Activated T-helper 2 cell treated with anti-CD3 and anti-CD28 coated beads, Interferon-gamma antibody, Interleukin-2, Interleukin-4, amounts not matched to agents 10 μg/mL and 5 μg/mL and 100 μg/mL, durations not matched to agents 14 hours and 24 hours and 36 hours (primary cell): ENCODE measurements at places on chromosomes 13 and 19.
A peak's percentile ranks its signal among the peaks of the same experiment; 100 is the strongest.

DNA sequence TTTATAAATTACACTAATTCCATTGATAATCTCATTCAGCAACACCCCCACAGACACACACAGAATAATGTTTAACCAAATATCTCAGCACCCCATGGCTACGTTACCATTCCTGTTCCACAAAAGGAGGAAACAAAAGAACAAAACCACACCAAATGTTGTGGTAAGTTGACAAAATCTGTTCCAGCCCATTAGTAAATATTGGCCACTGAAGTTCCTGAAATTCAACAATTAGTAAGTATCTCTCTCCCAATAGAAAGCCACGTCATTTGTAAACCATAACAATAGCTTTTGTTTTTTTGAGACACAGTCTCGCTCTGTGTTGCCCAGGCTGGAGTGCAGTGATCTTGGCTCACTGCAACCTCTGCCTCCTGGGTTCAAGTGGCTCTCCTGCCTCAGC, 2.3 kb upstream of the FCAR start:
- DNase-seq, result no peak

DNA sequence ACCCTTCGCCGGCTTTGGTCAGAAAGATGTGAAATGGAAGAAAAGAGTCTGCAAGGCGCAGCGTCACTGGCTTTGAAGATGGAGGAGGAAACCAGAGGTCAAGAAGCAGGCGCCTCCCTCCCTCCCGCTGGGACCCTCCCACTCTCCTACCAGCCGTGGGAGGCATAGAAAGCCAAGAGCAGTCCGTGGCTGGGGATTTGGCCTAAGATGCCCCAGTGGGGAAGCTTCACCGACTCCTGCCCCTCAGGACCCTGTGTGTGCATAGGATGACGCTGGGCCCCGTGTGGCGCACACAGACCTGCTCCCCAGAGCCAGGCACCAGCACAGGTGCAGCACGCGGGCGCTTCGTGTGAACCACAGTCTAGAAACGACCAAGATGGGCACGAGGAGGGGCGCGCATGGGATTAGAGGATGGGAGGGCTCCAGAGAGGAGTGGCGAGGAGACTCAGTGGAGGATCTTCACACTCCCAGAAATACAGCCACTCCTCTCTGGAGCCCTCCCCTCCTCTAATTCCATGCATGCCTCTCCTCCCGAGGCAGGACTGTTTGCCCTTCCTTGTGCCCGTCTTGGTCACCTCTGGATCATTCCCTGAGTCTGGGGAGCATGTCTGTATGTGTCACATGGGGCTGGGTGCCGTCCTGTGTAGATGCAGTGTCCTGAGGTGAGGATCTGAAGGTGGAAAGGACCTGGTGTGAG, 194.3 kb downstream of the TEX29 start:
- no peak for DNase-seq

GRCh38 chr19:12840091-12841079, 2.1 kb downstream of the MAST1 start:
- peak; percentile 62 for DNase-seq

DNA sequence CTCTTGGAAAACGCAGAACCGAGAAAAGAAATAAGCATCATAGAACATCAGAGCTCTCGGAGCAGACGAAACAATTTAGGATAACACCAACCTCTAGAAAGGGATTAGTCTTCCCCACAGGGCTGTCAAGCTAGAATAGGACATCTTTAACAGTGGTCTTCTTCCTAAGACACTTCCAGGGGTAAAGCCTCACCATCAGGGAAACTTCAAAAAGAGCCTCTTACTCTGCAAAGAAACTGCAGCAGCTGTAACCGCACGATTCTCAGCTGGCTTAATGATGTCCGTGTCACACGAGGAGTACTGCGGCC, 642 bp downstream of the ZNF571 start:
- DNase-seq, result no peak

DNA sequence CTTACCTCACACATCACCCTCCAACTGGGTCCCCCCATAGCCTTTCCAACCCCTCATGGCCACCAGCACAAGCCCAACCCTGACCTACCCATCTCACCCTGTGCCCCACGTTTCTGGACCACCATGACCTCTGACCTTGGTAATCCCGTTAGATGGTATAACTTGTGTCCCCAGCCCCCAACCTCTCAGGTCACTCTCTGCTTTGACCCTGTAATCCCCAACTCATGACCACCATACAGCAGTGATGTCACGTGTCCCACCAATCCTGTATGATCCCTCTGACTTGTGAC, 8.5 kb downstream of the KLC3 start:
- no peak for DNase-seq

DNA sequence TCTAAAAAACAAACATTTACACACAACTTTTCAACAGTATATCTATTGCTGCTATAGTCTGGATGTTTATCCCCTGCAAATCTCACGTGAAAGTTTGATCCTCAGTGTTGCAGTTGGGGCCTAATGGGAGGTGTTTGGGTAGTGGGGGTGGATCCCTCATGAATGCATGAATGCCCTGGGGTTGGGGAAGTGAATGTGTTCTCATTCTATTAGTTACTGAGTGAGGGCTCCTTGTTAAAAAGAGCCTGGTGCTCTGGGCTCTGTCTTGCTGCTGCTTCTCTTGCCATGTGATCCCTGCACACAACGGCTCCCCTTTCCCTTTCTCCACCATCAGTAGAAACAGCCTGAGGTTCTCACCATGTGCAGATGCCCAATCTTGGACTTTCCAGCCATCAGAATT, 242.7 kb upstream of the HTR2A start:
- DNase-seq, result no peak

DNA sequence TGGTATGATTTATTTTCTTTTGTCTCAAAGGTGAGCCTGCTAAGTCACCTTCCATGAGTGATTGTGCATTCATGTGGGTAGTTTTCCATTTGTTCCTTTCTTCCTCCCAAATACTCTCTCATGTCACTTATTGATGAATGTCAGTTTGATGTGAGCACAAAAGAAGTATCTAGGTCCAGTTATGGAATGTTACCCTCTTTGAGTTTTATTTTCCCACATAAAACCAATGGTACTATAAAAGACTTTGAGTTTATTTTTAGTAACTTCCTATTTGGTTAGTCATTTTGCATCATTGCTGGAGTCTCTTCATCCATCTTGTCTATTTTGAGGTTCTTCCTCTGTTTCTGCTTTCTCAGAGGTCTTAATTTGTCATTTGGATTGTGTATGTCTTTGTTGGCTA, 321.3 kb downstream of the GPC6 start:
- no peak for DNase-seq

- DNase-seq, result no peak
These were observed 9.3 kb downstream of the ZNF415 start for GRCh38 chr19:53123400-53123799.

DNA sequence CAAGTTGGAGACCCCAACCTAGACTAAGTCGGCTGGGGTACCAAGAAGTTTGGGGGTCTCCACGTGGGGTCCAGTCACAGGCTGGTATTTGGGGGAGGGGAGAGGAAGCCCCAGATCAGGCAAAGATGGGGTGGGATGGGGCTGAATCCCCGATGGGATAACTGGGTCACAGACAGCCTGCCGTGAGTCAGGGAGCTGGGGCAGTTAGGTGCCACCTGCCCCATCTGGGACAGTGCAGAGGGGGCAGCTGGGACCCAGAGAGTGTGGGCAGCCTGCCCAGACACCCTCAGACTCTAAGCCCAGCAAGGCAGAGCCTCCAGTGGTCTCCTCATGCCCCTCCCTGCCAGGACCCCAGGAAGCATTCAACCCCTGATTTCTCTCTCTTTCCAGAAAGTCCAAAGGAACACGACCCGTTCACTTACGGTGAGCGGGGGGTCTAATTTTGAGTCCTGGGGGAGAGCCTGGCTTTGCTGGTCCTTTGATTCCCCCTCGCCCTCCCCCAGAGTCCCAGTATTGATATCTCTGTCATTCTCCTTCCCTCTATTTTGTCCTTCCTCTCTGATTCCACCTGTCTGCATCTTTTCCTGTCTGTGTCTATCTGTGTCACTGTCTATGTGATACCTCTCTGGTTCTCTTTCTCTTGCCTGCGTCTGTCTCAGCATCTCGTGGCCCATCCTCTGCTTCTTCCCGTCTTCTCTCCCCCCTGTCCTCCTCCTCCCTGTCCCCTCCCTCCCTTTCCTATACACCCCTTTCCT, 1.8 kb downstream of the FXYD1 start:
- DNase-seq, result no peak

- DNase-seq, result no peak
These were observed 50.0 kb downstream of the FRY start for GRCh38 chr13:32081591-32081990.

DNA sequence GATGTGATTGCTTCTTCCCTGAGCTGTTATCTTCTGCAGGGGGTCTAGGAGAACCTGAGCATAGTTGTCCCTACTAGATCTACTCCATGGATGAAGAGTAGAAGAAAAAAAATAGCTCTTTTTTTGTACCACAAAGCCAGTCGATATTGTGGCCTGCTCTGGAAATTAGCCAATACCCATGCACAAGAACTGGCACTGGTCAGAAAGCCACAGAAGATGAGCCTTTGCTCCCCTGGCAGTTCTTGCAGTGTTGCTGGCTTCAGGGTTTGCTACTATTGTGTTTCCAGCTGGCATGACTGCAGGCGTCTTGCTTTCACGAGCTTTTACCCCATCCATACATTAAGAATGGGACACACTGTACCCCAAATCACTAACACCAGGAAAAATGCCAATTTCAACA, 547.7 kb upstream of the KLF12 start:
- DNase-seq, result no peak

- peak; percentile 89 for DNase-seq
These were observed at the start of gene ZNF784 for GRCh38 chr19:55624109-55625003. TSS of gene ZNF784 (minus strand) at chr19:55624566. CDS start at chr19:55624561, 5 bp downstream.

- no peak for DNase-seq
These were observed 2412.4 kb downstream of the PCDH9 start for GRCh38 chr13:64817691-64818090.

- DNase-seq, result no peak
These were observed 15.3 kb downstream of the SYDE1 start for GRCh38 chr19:15122331-15123030.

- no peak for DNase-seq
These were observed 1.9 kb downstream of the MKNK2 start for GRCh38 chr19:2048959-2049740.

DNA sequence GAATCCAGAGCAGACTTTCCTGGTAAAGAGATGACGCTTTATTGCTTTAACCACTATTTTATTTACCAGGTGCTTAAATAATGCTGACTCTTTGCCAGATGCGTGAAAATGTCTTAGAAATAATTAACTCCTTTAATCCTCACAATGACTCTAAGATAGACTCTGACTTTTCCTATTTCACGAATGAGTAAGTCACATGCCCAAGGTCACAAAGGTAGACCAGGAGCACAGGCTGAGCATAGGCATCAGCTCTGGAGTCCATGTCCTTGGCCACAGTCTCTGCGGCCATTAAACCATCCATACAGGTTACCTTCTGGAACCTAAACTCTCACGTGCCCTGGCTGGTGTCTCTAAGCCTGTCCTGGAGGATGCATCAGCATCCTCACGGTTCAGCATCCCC, 87.3 kb downstream of the ERCC5 start:
- no peak for DNase-seq

- no peak for DNase-seq
These were observed 103.4 kb upstream of the POSTN start for GRCh38 chr13:37701972-37702371.

GRCh38 chr19:33302175-33302973, at the start of gene CEBPA:
TSS of gene CEBPA (minus strand) at chr19:33302534. CDS start at chr19:33302414, 120 bp downstream.
- DNase-seq, result peak; percentile 31

GRCh38 chr19:55284405-55285058, 735 bp downstream of the BRSK1 start:
- no peak for DNase-seq

DNA sequence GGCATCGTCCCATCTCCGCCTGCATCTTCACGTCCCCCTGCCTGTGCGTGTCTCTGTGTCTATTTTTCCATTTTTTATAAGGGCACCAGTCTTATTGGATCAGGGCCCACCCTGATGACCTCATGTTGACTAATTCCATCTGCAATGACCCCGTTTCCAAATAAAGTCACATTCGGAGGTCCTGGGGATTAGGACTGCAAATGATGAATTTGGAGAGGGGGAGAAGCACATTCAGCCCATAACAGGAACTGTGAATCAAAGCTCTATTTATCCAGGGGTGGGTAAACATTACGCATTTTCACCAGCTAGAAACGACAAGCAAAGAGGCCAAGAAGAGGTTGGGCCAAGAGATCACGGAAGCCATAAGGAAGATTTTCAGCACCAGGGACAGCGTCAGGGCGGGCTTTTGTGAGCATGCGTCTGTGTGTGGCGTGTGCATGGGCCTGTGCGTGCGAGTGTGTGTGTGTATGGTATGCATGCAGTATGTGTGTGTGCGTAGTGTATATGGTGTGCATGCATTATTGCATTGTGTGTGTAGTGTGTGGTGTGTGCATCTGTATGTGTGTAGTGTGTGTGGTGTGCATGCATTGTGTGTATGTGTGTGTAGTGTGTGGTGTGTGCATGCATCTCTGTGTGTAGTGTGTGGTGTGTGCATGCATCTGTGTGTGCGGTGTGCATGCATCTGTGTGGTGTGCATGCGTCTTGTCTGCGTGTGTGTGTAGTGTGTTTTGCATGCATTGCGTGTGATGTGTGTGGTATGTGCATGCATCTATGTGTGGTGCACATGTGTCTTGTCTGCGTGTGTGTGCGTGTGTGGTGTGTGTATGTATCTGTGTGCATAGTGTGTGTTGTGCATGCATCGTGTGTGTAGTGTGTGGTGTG, 19.6 kb downstream of the CELF5 start:
- DNase-seq, result peak; percentile 46

DNA sequence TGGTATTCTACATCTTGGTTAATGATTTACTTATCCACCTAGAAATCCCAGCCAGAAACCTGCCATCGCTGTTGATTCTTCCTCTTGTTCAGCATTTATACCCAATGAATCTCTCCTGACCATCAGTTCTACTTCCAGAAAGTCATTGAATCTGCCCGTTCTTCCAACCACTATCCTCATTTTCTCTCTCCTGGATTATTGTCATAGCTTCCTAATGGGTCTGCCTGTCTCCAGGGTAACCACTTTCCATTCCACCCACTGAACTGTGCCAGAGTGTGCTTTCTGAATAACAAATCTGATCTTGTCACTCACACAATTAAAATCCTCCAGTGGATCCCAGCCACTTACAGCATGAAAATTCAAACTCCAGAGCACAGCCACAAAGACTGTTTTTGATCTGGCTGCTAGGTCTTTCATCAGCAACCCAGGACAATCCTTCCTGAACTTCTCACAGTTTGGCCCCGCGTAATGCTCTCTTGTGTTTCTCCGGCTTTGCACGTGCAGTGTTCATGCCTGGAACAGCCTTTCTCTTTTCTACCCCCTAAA, 330.6 kb downstream of the SPRY2 start:
- no peak for DNase-seq

- DNase-seq, result no peak
These were observed 301 bp downstream of the POP4 start for GRCh38 chr19:29606420-29606747.

DNA sequence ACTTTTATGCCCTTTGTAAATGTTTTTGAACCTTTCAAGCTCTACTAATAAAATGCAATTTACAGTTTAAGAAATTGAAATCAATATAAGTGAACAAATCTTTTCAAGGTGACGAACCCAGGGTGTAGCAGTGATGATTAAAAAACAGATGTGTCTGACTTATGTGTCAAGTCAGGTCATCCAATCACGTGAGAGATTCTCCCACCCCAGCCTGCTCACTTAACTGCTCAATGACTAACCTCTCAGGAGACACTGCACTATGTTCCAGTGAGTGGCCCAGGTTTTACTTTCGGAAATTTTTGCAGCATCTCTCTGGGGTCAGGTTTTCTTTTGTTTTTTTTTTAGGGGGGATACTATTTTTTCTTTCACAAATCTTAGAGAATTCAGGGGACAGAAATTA, 60.7 kb downstream of the ZNF429 start:
- DNase-seq, result no peak

GRCh38 chr19:9808855-9809824, 9.7 kb downstream of the FBXL12 start:
- no peak for DNase-seq
